ENCODE measurements at places on chromosomes 6 and 20.

DNA sequence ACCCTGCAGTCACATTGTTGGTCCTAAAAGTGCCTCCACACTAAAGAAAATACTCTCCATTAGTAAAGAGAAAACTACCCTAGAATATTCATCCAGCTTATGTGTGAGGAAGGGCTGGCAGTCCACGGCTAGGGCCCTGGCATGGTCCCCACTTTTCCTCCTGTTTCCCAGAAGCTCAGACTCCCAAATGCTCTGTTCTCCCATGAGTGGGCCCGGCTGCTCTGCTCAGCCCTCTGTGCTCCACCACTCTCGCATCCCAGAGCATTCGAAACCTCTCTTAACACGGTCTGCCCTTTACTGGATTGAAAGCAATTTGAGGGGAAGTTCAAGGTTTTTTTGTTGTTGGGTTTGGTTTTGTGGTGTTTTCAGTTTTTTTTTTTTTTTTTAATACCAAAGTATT is 61.8 kb downstream of the APCDD1L start:
- no peak for DNase-seq

GRCh38 chr6:91442342-91442741 is 855.5 kb upstream of the MAP3K7 start:
- DNase-seq, result no peak

GRCh38 chr6:13874191-13874549 is 50.6 kb upstream of the RNF182 start:
- DNase-seq, result no peak

DNA sequence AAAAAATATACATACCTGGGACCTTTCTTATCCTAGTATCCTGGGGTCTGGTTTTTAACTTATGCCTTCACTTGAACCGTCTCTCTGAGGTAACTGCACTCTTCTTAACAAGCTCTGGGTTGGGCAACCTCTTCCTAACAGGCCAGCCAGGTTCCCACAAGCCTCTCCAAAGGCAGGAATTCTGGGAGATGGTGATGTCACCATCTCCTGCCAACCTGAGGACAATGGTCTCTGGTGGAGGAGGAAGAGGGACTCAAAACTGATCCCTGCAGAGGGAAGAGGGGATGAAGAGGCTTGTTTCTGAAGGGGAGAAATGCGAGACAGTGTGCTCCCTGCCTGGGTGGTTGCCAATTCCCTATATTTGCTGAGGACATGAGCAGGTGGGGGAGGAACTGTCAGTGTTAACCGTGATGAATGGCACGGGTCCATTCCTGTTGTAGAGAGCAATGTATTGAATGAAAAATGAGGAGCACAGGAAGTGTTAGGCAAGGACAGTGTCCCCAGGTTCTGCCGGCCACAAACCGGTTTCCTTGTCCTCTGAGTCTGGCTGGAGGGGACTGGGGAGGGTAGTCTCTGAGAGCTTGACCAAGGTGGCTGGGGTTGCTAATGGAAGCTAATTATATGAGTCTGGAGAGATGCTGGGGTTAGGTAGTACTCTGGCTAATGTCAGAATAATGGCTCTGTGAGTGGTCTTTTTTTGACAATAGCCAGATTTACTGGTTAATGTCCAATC is 95.5 kb downstream of the KCNB1 start:
- no peak for DNase-seq

All from stimulated activated CD8-positive, alpha-beta memory T cell treated with anti-CD3 and anti-CD28 coated beads, Interleukin-15, amount 100 ng/mL, for 24 hours (primary cell).